ENCODE measurements at places on chromosomes 1 and 21.

- no peak for DNase-seq
Measured at GRCh38 chr1:21630571-21631343, 38.4 kb downstream of the RAP1GAP start.

DNA sequence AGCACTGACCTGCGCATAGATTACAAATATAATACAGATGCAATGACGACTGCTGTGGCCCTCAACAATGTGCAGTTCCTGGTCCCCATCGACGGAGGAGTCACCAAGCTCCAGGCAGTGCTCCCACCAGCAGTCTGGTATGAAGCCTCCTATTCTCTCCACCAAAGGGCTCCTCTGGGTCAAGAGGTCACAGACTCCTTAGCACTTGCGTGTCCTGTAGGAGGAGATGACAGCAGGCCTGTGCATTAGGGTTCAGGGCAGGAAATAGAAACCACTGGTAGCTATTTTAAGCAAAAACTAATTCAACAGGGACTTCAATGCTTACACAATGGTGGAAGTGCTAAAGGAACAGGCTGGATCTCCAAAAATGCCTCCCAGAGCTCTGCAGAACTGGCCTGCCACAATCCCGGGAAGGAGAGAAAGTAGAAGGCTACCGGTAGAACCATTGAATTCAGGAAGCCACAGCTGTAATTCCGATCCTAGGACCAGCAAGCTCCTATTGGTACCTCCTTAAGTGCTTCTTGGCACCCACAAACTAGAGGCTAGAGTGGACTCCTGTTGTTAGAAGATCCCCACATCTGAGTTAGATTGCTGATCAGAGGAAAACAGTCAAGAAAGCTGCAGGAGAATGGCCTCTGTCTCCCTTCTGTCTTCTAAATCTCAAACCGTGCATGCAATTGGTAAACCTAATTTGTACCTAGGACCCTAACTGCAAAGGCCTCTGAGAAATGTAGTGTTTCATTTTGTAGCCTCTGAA lies 12.7 kb upstream of the DYNLT5 start:
- no peak for DNase-seq

GRCh38 chr21:37886120-37886519 lies 30.1 kb downstream of the KCNJ6 start:
- DNase-seq = no peak

DNA sequence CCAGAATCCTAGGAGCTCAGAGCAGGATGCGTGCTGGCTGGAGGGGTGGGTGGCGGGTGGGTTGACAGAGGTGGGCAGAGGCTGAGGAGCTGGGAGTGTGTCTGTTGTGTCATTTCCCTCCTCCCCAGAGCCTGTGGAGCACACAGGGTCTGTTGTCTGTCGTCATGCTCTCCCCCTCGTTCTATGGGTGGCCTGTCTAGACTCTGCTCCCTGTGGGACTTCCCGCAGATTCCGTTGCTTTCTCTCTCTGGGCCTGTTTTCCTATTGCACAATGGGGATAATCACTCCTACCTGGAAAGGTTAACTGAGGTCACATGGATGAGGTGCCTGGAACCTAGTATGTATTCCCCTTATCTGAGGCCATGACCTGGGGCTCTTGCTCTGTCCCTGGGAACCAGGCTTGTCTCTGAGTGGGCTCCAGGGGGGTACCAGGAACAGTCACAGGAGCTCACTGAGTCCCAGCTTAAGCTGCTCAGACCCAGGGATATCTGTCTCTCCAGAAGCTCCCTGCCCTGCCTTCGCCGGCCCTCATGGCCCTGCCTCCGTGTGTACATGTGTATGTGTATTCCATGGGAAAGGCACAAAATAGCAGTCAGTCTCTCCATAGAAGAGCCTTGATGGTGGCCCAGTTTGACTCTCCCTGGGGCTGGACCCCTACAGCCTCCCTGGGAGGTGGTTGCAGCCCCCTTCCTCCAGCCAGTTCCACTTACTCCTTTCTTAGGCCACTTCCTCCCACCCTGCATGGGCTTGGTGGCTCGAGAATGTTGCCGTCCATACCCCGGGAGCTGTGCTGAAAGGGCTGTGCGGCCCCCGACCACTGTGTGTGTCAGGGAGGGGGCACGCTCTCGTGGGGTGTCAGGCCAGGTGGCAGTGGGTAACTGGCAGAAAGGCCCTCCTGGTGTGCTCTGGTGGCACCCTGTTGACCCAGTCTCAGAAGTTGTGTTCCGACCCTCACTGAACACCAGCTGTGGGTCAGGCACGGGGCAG lies 17.9 kb downstream of the PTPRF start:
- no peak for DNase-seq

DNA sequence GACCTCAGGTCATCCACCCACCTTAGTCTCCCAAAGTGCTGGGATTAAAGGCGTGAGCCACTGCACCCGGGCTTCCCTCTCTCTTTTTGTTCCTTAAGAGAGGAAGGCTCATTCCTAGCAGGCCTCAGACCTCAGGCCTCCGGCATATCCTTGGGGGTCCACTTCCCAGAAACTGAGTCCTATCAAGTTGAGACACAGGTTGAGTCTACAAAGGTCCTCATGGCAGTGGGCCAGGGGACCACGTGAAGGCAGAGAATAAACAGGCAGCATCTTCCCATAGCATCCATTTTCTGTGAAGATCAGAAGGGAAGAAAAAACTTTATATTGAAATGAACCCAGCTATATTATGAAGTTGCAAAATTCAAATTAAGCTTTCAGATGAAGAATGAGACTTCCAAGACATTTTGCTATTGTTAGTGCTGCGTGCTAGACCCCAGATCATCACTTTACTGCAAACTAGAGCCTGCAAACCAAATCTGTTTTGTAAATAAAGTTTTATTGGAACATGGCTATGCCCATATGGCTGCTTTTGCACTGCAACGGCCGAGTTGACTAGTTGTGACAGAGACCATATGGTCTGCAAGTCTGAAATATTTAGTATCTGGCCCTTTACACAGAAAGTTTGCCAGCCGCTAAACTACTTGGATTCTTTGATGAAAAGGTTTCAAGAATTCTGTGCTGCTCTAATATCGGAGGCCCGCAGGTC lies 3.5 kb upstream of the CELA2A start:
- no peak for DNase-seq

DNA sequence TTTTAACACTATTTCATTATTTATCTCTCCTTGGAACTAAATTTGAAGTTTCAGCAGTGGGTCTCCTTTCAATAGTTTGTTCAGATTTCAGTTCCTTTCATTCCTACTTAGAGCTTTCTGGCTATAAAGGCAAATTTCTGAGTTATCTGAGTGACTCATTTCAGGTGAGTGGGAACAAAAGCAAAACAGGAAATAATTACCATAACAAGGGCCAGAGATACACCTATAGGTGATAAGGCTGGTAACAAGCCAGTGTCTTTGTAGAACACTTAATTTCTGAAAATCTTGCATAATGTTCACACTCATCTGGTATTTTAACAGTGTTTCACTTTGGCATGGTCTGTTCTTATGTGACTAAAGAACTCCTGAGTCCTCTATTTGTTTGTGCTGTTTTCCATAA lies 64.5 kb upstream of the PRRC2C start:
- DNase-seq = no peak

- DNase-seq = no peak
Measured at GRCh38 chr1:116404699-116405098, 31.7 kb downstream of the ATP1A1 start.

DNA sequence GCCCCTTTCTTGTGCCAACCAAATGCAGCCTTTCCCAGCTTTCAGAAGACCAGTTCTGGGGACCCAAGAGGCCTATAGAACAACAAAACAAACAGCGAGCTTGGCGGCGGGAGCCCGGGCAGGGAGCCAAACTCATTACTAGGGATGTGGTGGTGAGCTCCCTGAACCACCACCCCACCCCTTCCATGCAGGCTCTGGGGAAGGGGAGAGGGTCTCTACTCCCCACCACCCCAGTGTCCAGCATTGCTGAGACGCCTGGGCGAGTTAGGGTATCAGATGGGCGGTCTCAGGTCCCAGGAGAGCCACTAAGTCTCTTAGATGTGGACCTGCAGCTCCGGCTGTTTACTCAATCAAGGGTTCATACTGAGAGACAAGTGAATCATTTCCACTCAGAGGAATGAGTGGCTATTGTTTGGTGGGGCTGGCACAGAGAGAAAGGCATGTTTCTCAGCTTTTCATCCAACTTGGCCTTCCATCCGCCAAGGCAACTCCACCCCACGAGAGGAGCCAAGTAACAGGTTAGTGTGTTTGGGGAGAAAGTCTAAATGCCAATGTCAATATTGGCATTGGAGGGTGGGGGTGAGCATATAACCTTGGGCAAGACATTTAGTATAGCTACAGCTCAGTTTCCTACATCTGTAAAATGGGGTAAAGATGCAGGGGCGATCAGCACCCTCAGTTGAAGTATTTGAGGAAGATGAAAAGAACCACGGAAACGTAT lies 40.9 kb downstream of the PLXNA2 start:
- no peak for DNase-seq

- DNase-seq = no peak
Measured at GRCh38 chr1:37999430-38000232, 5.7 kb downstream of the FHL3 start.

- DNase-seq = no peak
Measured at GRCh38 chr1:241310451-241310850, 46.6 kb downstream of the RGS7 start.

- no peak for DNase-seq
Measured at GRCh38 chr1:64769482-64769881, 24.6 kb downstream of the RAVER2 start.

DNA sequence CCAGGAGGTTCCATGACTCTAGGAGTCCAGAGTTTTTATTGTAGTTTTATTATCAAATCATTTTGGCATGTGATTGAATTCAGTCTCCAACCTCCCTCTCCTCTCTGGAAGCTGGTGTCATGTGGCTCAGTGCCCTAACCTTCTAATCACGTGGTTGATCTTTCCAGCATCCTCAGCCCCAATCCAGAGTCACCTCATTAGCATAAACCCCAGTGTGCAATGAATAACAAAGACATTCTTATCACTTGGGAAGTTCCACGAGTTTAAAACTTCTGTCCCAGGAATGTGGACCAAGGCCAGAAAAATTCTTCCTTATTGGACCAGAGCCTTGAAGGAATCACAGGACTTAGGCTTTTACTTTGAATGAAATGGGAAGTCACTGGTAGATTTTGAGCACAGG lies 52.2 kb downstream of the KIRREL1 start:
- DNase-seq = no peak

GRCh38 chr1:234479310-234479559 lies 256 bp upstream of the TARBP1 start:
- no peak for DNase-seq

GRCh38 chr21:35504277-35504676 lies 455.2 kb upstream of the RUNX1 start:
- no peak for DNase-seq

GRCh38 chr1:156020293-156021092 lies at the start of gene SSR2:
TSS of gene SSR2 (minus strand) at chr1:156020951. CDS start at chr1:156020167, 784 bp downstream.
- DNase-seq = peak; percentile 66

DNA sequence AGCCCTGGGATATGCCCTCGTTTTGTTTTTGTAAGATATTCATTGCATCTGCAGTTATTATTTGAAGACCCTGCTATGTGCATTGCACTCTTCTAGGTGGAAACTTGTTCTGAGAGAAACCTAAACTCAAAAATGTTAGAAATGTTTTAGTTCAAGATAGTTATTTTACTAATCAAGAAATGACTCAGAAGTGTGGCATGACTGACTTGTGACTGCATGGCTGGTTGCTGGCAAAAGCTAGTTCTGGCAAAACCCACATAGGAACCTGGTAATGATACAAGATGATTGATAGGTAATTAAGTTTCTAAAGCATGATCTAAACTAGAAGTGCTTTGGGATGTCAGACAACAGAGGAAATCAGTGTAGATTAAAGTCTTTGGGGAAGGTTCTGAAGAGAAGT lies 33.8 kb upstream of the NFASC start:
- DNase-seq = no peak

GRCh38 chr1:94962409-94963265 lies 35.7 kb upstream of the CNN3 start:
- no peak for DNase-seq

DNA sequence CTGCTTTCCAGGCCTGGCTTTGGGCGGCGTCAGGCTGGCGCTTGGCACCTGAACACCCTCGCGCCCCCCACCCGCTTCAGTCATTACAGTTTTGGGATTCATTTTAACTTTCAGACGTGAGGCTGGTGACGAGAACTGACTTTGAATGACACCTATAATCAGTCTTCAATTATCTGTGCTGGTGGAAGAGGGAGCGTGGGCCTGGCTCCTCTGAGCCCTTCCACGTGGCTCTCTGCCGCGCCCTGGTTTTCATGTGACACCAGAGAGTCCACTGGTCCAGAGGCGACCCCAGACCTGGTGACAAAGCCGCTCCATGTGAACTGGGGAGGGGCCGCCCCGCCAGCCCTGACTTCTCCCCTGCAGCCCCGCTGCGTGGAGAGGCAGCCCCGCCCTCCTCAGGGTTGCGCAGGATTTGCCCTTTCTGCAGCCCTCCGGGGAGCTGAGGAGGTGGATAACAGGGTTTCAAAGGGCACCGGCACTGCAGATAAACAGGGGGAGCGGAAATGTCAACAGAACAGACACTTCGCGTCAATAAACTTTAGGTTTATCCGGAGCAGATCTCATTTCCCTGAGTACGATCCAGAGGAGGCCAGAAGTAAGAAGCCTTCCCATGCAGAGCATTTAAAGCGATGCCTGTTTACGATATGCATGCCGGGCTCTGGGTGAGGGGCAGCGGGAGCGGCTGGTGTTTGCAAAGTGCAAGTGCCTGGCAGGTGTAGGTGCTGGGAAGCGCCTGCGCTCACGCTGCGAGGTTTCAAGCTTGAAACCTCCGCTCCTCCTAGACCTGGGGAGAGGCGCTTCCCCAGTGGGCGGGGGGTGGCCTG lies 56.4 kb downstream of the AJAP1 start:
- DNase-seq = no peak

DNA sequence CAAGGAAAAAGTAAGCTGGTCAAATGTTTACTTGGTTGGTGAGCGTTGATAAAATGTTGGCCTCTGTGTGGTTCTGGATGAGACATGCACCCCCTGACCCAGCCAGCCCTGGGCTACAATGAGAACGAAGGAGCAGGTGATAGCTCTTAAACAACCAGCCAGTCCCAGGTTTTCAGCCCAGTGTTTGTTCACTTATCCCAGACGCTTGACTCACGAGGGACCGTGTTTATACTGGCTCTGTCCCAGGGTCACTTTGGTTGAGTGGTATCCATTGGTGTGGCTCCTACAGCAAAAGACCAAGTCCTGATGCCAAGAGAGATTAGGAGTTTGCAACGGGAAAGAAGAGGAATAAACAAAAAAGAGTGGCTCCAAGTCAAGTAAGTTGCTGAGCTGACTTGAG lies 86.9 kb downstream of the KCNJ15 start:
- no peak for DNase-seq

Measured in T-helper 17 cell (primary cell).